Pancreas (tissue), 10 donors: ENCODE measurements at places on chromosomes 4 and X. TPM values are rescaled to one million over a fixed set of nuclear protein-coding genes. Genes with fewer than 3 reads are reported as not detected.

- DNase-seq: no peak
Observed at GRCh38 chr4:77538144-77538543, 67.5 kb upstream of the CXCL13 start.

The HSFX3 gene
- not detected for total RNA-seq

DNA sequence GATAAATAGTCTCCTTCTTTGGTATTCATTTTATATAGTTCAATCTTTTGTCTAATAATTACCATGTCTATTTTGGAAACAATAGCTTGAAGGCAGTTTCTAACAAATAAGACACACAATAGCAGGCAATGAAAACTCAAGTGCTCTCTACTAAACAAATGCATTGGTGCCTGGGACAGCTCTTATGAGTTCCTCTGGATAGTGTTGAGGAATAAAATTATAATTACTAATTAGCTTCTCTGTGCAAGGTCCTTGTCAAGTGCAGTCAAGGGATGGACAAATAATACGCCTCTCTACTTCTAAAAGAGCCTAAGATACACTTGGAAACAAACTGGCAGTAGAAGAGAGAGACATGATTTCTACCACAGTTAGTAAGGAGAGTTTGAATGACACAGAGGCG lies 229.0 kb upstream of the GLRA2 start:
- no peak for DNase-seq

- DNase-seq: no peak
Observed at GRCh38 chr4:146232131-146232722, 17.9 kb downstream of the REELD1 start.

DNA sequence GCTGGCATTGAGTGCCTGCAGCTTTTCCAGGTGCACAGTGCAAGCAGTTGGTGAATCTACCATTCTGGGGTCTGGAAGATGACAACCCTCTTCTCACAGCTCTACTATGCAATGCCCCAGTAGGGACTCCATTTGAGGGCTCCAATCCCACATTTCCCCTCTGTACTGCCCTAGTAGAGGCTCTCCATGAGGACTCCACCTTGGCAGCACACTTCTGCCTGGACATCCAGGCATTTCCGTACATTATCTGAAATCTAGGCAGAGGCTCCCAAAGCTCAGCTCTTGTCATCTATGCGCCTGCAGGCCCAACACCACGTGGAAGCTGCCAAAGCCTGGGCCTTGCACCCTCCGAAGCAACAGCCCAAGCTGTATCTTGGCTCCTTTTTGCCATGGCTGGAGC lies 8.4 kb upstream of the SMAD1 start:
- DNase-seq: no peak

The PLAC8 gene
- 1.9 TPM for total RNA-seq

The LINC00632 gene
- 65.6 TPM for total RNA-seq

GRCh38 chr4:53315300-53315699 lies 50.6 kb downstream of the SCFD2 start:
- DNase-seq: no peak

The PABPC5 gene
- total RNA-seq: 0.12 TPM

DNA sequence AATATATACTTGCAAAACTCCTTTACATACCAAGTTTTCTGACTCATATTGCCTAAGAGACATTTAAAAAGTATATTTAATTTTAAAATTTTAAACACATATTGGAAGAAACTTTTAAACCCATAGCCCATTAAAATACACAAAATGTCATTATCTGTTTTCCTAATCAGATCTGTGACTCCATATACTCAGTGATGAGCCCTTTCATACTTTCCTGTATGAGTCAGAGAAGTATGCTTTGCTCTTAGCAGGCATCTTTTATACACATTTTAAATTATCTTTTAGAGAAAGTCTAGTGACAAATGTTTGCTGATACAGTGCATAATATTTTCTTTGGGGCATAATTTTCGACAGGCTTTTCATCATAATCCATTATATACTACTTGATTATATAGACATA lies 26.4 kb downstream of the SPIN3 start:
- no peak for DNase-seq

DNA sequence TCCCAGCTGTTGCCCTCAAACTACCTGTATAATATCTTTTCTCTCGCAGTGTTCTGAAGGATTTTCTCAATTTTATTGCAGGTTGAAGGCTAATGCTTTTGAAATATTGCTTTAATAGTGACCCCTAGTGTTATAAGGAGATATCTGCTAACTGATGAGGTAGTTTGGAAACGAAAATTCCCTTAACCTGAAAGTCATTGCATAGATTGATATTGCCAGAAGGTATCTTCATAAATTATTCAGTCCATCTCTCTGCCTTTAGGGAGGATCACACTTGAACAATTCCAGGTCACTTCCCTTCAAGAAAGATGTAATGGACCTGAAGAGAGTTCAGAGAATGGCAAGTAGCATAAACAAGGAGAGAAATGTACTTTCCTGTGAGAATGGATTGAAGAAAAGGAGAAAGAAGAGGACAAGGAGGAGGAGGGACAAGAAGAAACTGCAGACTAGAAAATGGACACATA lies 44.1 kb downstream of the TIGD4 start:
- DNase-seq: no peak

The CT45A3 gene
- total RNA-seq: not detected

The UGT2A1 gene
- total RNA-seq: not detected

GRCh38 chr4:175657571-175657970 lies 154.5 kb downstream of the GPM6A start:
- DNase-seq: no peak

DNA sequence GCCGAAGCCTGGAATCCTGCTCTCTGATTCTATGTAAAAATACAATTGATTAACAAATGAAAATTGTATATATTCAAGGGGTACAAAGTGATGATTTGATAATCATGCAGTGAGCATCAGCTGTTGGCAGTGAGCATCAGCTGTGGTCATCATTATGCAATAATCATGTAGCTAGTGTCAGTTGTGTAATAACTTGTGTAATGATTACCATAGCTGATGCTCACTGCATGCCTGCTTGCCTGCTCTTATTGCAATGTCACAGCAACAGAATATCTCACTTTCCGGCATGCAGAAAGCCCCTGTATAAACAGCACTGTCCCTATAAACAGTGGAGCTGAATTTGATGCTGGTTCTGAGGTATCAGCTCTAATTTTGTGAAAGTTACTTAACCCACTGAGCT lies 46.8 kb downstream of the SULT1B1 start:
- no peak for DNase-seq

- no peak for DNase-seq
Observed at GRCh38 chr4:113790478-113790877, 28.9 kb upstream of the CAMK2D start.

DNA sequence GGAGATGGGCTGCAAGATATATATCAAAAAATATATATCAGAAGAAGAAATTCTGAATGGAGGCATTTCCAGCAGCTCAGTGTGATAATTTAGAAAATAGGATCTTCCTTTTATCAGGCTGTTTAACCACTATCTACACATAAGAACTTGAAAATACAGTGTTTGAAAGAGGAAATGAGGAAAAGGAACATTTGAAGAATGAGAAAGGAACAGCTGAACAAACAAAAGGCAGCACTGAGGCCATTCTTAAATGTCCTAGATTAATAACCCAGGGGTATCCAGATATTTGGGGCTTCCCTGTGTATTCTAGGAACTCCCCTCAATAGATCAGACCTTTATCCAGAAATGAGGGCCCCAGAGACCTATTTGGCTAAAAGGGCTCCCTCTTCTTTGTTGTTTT lies 4.1 kb downstream of the SLC39A8 start:
- no peak for DNase-seq

DNA sequence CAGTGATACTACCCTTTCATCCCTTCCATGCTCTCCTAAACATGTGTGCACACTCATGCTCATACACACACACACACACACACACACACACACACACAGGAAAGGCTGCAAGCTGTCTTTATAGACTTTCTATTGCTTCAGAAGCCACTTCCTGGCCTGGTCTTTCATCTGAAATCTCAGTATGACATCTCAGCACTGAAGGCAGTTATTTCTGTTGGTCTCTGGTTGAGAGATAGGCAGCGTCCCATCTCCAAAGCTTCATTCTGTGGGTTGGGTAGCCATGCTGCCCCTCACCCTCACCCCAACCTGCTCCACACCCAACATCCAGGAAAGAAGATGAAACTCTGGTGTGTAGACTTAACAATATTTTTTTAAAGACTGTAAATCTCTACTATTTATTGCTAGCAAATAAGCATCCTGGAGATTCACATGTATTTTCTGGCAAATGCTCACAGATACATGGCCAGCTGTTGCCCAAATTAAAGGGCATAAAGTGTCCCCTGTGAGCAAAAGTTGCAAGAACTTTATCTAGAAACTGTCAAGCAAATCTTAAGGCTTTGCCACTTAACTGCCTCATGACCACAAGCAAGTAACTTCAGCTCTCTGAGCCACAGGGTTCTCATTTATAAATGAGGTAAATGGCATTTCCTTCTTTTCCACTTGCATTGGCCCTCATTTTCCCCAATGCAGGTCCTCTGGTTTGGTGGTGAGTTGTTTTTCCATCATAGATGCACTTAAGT lies 189.8 kb upstream of the AFF2 start:
- DNase-seq: no peak

- DNase-seq: no peak
Observed at GRCh38 chrX:117568238-117568637, 548.4 kb downstream of the KLHL13 start.
